ENCODE measurements at places on chromosomes 1 and 21.

DNA sequence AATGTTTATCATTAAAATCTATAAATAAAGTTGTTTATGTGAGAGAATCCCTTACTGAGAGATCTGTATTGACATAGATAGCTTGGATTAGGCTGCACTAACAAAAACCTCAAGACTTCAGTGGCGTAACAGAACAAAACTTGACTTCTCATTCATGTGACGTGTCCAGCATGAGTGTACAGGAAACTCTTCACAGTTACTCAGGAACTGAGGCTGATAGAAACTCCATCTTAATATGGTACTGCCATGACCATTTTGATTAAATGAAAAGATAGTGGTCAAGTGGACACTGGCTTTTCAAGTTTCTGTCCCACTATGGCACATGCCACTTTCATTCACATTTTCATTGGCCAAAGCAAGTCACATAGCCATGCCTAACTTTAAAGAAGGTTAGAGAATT, 3.7 kb downstream of the ST3GAL3 start:
- DNase-seq = no peak

DNA sequence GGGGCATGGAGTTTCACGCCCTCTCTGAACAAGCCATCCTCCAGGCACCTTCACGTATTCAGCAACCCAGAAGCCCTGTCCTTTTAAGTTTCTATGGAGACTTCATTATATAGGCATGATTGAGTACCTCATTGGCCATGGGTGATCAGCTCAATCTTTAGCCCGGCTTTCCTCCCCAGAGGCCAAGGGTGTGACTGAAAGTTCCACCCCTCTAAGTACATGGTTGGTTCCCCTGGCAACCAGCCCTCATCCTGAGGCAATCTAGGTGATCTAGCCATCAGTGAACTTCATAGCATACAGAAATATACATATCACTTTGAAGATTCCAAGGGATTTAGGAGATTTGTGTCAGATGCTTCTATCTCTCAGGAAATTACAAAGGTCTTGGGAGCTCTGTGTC, 21.3 kb upstream of the DHX9 start:
- DNase-seq = no peak

GRCh38 chr1:168688644-168689326, 40.2 kb downstream of the DPT start:
- no peak for DNase-seq

GRCh38 chr1:84319662-84320061, 18.2 kb downstream of the SAMD13 start:
- no peak for DNase-seq

GRCh38 chr1:119978018-119978505, 81.7 kb upstream of the ADAM30 start:
- no peak for DNase-seq
